ENCODE measurements at places on chromosomes 4 and X.

GRCh38 chr4:612749-613125 lies 12.6 kb upstream of the PDE6B start:
- DNase-seq = no peak

- DNase-seq = no peak
Measured at GRCh38 chrX:126124721-126125120, 41.4 kb downstream of the DCAF12L2 start.

- no peak for DNase-seq
Measured at GRCh38 chr4:147834480-147834879, 102.6 kb downstream of the ARHGAP10 start.

GRCh38 chr4:15799701-15800100 lies 21.6 kb downstream of the CD38 start:
- no peak for DNase-seq

DNA sequence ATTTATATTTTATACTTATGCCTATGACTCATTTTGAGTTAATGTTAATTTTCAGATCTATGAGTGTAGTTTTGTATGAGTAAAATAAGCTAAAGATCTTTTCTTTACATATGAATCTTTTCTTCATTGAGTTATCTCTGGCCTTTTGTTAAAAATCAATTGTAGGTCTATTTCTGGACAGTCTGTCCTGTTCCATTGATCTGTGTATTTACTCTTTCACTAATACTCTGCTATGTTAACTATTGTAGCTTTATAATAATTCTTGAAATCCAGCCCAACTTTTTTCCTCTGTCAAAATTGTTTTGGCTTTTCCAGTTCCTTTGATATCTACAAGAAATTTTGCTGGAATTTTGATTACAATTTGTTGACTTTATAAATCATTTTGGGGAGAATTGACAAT lies 177.0 kb downstream of the RBM46 start:
- no peak for DNase-seq
